HuH-7 (cell line): ENCODE measurements at places on chromosomes 3 and 15.
A peak's percentile ranks its signal among the peaks of the same experiment; 100 is the strongest.

GRCh38 chr15:38247336-38247735 is 5.3 kb upstream of the SPRED1 start:
- no peak for DNase-seq

GRCh38 chr3:178623666-178624255 is 87.5 kb downstream of the KCNMB2 start:
- DNase-seq, result no peak

- DNase-seq, result no peak
These were observed 815.5 kb upstream of the CFAP20DC start for GRCh38 chr3:59865351-59865750.

DNA sequence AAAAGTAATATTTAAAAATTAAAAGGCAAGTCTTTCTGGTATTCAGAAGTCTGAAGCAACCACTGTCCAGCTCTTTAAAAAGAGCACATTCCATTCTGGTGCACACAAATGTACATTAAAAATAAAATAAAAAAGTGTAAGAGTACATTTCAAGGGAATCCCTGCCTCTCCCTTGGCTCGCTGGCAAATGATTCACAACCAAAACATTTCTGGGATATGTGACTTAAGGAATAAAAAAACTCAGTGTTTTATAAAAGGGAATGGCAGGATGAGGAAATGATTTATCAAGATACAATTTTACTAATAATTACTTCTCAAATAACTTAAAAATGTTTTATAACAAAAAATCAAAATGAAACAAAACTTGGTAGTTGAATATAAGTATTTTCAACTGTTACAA is 23.8 kb upstream of the ANXA2 start:
- DNase-seq, result no peak

DNA sequence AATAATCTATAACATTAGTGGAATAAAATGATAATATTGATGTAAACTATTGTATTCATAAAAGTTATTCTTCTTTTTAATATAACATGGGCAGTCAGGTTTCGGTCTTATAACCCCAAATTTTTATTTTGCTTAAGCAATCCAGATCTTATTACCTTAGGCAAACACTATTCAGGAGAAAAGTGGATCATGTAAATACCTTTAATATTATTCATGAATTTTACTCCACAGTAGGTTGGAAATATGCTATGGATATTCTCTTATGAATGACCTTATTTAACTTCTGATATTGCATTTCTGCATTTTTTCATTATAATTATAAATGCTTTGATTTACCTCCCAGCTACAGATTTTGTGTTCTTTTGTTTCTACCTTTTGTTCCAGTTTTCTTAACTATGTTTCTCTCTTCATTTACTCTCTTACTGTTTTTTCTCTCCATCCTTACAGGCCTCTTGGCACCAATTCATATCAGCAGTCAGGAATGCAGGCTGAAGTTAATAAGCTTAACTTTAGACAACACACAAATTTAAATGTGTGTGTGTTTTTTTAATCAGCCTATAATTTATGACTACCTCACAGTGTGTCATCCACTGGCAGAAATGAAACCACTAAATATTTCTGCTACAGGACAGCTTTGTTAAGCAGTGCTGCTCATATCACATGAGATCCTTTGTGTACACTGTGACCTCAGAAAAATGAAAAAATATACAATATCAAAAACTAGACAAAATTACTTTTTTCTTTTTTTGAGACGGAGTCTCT is 111.0 kb downstream of the NSUN3 start:
- no peak for DNase-seq

- no peak for DNase-seq
These were observed 222.8 kb downstream of the FOXP1 start for GRCh38 chr3:71360764-71361163.

DNA sequence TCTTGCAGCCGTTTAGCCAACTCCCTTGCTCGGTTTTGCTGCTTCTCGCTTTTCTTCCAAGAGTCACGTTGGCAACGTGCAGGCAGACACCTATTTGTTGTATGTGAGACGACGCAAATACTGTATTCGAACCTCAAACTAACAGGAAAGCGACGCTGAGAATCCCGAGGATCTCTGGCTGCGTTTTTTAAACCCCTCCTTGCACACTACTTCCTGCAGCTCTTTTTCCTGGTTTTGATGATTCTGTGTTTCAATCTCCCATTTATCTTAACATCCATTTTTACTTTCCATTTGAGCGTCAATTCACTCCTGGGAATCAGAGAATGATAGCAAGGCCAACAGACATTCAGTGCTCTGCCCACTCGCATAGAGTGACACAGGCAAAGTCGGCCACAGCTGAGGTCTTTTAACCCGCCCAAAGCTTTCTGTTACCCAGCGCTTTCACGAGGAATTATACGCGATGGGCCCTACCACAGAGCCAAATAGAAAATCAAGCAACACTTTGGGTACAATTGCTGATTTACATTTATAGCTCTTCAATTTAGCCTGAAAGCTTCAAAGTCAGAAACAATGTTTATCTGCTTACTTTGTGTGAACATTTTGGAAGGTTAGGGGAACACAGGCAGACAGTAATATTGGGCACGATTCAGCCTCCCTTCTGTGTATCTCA is 1.6 kb upstream of the ANXA2 start:
- DNase-seq, result no peak

- no peak for DNase-seq
These were observed 41.0 kb downstream of the CTDSPL start for GRCh38 chr3:37902674-37903073.

- no peak for DNase-seq
These were observed 366.3 kb downstream of the FEZF2 start for GRCh38 chr3:62007036-62007435.

DNA sequence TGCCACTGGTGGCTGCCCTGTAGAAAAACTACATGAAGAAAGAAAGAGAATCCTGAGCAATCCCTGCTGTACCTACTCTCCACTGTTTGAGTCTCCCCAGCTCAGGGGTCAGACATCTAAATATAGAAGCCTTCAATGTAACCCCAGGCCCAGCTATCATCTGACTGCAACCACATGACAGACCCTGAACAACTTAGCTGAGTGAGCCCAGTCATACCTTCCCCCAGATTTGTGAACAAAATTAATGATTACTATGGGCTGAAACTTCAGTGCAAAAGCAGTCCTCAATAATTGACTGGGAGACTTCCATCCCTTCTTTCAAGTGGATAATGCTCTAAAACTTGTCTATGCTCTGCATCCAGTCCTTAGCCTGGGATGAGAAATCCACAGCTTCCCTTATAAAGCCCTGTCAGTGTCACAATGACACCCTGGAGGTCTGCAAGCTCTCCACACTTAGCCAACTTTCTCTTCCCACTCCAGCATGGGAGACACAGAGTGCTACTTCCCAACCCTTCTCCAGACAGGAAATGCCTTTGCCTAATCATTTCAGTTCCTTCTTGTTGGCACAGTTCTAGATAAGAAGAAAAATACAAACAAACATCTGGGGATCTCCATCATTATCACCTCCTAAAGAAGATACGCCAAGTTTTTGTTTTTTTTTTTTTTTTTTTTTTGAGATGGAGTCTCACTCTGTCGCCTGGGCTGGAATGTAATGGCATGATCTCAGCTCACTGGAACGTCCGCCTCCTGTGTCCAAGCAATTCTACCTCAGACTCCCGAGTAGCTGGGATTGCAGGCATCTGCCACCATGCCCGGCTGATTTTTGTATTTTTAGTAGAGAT is 198.5 kb upstream of the GADL1 start:
- no peak for DNase-seq

- peak; percentile 51 for DNase-seq
These were observed at the start of gene LRRC2 for GRCh38 chr3:46566040-46566641. TSS of gene LRRC2 (minus strand) at chr3:46566302. CDS start at chr3:46551591, 14,711 bp downstream.

DNA sequence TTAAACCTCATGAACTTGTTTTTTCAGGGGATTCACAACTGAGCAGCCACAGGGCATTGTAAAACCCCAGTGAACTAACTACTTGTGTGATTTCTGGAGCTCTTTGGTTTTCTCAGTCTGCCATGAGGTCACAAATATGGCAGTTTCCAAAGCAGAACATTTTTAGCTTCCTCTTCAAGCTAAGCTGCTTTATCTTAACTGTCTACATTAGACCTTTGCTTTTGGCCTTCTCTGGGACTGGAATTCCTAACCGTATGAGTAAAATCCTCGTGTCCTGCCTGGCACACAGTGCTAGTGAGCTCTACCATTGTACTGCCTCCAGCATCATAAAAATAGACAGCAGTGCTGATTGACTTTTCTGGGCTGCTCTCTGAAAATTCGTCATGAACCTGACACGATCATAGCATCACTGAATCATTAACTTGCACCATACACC is 22.1 kb downstream of the CDIN1 start:
- no peak for DNase-seq

DNA sequence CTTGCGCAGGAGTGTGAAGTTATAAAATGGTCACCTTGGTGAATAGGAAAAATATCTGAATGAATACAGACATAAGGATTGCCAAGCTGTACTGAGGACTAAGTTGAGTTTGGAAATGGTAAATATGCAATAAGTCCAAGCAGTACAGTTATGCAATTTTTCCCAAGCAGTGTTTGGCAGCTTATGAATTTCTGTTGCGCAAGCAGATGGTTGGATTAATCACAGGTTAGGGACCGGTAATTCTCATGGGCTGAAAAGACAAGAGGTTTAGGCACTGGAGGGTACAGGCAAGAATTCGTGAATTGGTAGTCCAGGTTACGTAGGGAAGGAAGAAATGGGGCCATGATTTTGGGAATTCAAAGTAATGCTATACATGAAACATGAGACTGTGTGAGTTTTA is 210.3 kb downstream of the RAP2B start:
- DNase-seq, result no peak

GRCh38 chr15:78061963-78062427 is 15.5 kb downstream of the TBC1D2B start:
- DNase-seq, result no peak

GRCh38 chr15:99613887-99614647 is 48.3 kb downstream of the MEF2A start:
- DNase-seq, result no peak

- no peak for DNase-seq
These were observed 42.5 kb upstream of the MYO5C start for GRCh38 chr15:52338058-52338457.

DNA sequence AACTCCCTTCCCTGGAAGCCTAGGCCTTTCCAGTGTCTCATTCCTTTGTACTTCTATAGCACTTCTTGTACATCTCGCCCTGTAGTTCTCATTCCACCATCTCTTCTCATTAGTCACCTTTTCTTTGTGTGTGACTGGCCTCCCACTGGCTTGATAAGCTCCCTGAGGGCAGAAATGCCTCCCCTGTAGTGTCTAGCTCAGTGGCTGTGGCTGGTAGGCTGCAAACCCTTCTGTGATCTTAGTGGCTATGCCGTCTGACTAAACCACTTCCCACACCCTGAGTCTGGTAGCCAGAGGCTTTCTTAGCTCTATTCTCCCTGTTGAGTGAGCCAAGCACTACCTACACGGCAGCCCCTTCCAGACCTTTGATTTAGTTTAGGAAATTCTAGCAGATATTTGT is 24.4 kb upstream of the TNFAIP8L3 start:
- DNase-seq, result no peak

DNA sequence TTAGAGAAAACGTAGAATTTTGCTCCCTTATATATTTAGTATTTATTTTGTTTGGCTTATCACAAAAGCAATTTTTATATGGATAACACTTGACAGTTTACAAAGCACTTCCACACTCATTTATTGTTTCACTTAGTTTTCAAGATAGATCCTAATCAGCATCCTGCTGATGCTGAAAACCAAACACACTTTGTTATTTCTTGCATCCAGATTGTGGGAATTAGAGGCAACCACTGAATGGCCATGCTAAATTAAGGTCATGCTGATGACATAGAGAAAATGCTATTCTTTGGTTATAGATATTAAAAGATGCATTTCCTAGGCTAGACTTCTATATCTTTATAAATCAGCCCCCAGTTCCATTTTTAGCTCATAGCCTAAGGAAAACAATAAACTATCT is 474.1 kb upstream of the KCNMB2 start:
- DNase-seq, result no peak

DNA sequence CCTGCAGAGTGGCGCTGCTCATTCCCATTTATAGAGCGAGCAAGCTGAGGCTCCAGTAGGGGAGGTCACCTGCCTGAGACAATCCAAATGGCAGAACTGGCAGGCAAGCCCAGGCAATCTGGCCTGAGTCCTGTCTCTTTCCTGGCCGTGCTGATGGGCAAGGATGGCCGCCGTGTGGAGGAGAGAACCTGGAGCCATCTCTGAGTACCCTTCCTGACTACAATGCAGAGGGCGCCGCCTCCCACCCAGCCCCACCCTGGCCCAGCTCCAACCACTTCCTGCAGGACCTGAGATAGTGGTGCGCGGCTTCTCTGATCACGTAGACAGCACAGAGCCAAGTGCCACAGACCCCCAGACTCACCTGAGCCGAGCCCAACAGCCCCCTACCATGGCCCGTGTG is 7.0 kb downstream of the TLR9 start:
- no peak for DNase-seq
